ENCODE measurements at places on chromosomes 6 and 20.

DNA sequence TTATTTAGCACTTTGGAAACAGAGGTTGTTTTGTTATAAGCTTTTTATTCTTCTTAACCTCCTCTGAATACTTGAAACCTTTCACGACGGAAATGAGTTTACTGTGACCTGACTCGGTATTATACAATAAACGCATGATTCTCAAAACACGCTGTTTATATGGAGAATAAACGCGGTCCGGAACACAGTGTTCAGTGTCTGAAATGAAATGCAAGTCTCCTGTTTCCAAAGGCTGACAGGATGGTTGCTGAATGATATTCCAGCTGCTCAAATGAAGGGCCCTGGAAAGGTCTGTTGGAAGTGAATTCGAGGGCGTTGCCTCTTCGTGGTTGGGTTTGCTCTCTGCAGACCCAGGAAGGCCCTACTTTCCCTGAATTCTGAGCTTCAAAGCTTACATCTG lies 83.4 kb downstream of the RSPH3 start:
- DNase-seq, result no peak

DNA sequence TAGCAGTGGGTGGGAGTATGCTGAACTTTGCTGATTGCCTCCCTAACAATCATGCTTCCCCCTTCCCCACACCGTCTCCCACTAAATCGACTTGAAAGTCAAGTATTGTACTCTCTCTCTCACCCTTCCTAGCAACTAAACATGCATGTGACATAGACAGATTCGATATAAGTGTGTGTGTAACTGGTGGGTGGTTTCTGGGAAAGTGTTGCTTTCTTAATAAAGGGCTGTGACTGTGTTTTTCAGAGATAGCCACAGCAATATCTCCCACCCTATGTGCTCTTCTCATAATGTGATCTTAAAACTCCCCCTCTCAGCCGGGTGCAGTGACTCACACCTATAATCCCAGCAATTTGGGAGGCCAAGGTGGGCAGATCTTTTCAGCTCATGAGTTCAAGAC lies 49.3 kb upstream of the E2F3 start:
- DNase-seq, result no peak

DNA sequence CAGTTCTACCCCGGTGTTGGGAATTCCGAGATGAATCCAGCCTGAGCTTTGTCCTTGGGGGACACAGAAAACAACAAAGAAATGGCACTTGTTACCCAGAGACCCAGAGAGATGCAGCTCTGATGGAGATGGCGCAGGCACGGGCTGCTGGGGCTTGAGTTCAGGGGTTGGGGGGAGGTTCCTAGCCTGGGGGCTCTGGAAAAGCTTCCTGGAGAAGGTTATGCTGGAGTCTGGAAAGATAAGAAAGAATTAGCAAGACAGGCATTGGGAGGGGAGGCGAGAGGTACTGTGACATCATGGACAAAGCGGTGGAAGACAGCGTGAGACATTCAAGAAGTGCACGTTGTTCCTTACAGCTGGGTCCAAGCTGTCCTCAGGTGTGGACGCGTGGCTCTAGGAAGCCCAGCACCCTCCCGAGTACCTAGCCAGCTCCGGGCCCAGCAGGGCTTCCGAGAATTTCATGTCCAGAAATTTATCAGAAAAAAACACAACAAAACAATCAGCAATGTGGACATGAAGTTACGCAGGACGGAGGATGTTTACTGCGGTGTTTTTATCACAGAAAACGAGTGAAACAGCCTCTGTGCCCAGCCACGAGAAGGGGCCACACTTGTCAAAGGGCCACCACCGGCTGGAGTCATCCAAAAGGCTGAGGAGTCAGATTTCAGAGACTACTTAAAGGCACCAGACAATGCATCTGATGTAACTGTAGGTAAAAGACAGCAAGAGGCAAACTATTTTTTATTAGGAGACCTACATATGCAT lies 39.5 kb downstream of the C20orf203 start:
- DNase-seq, result no peak

GRCh38 chr6:132816660-132817059 lies 2.3 kb downstream of the RPS12 start:
- DNase-seq, result no peak

GRCh38 chr6:113172531-113172966 lies 684.6 kb upstream of the MARCKS start:
- DNase-seq, result no peak

DNA sequence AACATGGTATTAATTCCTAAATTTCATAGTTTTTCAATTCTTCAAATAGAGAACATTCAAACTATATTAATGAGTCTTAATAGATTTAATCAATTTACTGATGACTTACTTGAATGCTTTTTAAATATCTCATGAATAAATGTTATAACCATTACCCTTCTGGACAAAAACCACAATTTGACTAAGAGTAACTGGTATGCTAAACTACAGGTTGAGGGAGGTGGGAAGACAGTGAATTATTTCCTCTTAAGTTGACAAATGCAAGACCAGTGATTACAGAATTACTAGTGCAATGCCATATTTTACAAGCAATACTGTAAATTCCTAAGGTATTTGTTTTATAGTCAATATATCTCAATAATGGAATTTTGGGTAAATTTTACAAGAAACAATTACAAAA lies 65.1 kb downstream of the REV3L start:
- DNase-seq, result no peak

DNA sequence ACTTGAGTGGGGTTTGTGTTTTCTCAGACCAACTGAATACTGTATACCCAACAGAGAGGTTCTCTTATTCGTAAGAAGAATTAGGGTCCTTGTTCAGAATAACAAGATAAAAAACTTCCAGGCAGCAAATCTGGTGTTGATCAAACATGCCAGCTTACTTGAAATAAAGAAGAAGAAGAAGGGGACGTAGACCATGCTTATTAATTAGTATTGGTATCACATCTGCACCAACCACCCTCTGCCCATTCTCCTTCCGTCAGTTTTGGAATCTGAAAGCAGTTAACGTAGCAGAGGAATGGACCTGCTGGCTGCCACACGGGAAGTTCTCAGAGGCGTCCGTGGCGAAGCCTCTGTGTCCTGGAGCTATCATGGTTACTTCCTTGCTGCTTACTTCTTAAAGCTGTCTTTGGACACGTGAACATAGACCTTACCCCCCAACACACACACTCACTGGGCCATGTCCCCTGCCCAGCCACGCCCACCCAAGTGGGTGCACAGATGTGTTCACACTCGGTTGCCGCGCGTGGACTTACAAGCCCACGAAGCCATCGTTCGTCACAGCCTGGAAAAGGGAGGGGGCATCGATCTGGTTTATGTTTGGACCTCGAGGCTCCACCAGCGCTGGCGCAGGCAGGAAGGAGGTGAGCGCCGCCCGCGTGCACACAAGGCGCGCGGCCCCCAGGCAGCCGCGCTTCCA lies 4.1 kb upstream of the DLL1 start:
- DNase-seq, result no peak

- DNase-seq, result no peak
Observed at GRCh38 chr6:43669050-43669921, 18.3 kb downstream of the MRPS18A start.

DNA sequence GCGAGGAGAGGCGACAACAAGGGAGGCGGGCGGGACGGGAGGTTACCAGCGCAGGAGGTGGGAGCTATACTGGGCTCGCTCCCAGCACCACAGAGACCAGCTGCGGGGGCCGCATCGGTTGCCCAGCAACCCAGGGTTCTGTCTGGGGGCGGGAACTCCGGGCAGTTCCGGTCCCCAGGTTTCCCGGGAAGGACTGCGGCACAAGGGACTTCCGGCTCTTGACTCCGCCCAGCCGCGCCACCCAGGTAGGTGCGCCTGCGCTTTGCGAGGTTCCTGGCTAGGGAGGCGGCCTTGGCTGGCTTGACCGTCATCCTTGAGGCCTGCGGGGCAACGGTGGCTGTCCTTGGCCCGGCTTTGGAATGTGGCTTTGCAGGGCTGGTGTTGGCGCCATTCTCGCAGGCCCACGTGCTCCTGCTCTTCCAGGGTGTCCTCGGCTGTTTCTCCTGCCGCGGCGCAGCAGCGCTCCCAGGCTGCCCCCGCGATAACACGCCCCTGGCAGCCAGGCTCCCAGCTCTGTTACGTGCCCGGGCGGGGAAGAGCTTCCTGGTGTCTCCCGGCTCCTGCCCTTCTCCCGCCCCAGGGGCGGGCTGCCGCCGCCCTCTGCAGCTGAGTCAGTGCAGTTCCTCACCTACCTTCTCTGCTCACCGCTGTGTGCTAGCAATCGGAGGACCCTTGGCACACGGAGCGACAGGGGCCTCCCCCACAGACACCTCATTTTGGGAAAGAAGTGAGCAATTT lies at the start of gene RSPH3:
Gene RSPH3, minus strand, starts transcription at position 537 of the 738 bp plus-strand sequence. CDS start 652 bp downstream, outside the sequence.
- peak; percentile 66 for DNase-seq

- DNase-seq, result no peak
Observed at GRCh38 chr6:126361832-126362440, 22.0 kb downstream of the CENPW start.

DNA sequence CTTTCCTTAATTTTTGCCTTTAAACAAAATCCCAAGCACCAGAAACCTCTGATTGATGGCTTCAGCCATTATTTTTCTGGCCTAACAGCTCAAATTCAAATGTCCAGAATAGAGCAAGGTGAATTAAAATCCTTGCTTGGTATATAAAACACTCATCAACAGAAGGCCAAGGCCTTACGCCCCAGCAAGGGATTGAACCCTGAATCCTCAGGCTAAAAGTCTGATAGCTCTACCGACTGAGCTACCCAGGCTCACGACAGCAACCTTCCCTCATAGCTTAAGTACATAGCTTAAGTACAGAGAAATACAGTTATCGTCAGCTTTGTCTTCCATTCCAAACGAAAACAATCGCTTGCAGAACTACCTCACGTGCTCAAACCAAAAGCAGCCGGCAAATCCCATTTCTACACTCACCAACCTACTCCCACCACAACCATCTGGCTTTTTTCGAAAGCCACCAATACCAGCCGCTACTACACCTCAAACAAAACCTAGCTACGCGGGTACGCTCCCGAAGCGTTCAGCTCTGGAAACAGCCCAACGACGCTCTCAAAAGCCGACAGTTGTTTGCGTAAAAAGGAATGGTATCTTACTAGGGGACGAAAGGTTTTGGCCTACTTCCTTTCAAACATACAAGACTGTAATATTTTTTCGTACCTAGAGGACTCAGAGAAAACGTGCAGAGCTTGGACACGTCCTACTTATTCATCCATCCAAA lies 167.5 kb downstream of the GPX5 start:
- DNase-seq, result no peak
